ENCODE measurements at places on chromosomes 7 and 10.

DNA sequence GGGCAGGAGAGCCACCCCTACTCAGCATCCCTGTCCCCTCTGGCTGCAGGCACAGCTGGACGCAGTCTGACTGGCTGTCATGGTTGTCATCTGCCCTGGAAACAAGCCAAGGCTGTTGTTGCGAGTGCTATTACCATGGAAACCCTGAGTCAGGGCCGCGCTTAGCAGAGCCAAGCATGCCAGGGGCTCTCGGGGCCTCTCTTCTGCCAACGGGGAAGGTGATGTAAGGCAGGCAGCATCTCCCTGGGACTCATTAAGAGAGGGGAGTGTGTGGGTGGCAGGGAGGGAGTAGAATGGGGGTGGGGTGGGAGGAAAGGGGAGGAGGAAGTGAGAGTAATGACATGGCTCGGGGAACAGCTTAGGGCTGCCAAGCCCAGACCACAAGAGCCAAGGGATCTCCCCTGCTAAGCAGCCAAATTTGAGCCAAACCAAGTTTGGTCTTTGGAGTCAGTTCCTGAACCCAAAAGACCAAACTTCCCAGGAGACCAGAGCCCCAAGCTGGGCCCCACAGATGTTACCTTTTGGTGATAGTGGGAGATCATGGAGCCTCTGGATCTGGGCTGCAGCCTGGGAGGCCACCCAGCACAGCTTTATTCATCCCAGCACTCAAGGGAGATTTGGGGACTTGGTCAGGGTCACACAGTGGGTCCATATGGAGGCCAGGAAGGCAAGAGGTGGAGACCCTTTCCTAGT lies 67.6 kb downstream of the TMEM130 start:
- peak; percentile 98 for DNase-seq

DNA sequence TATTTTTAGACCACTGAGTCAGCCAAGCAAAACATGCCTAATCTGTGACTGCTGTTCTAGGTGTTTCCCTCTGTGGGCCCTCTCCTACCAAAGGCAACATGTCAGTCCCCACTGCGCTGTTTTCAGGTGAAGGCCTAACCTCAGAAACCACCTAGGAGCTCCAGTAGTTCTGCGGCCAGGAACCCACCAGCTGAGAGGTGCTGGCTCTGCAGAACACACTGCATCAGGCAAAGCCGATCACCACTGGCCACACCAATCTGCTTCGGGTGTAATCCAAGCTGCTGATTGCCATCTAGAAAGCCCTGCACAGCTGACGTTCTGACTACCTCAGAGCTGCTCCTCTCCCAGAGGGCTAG lies 14.9 kb downstream of the CAMK2G start:
- DNase-seq: no peak

- DNase-seq: no peak
Measured at GRCh38 chr7:966291-967069, 8.9 kb downstream of the COX19 start.

DNA sequence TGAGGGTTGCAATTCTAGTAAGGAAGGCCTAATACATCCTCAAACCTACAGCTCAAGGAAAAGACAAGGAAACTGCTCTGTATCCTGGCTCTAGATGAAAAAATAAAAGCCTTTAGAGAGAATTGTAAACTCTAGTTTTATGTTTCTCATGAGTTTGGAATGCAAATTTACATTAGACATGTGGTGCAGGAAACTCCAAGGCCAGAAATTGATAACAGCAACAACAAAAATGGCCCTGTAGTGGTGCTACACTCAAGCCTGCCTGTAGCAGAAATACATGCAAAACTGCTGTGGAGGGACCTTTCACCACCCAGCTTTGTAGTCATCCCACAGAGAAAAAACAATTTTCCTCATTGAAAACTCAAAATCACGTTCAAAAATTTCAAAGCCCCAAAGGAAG lies 546.7 kb upstream of the LRRN3 start:
- no peak for DNase-seq

GRCh38 chr10:116470768-116471415 lies 43.2 kb downstream of the PNLIPRP3 start:
- DNase-seq: peak; percentile 41

- no peak for DNase-seq
Measured at GRCh38 chr7:43612128-43612527, 29.2 kb downstream of the STK17A start.

GRCh38 chr7:4650433-4651047 lies 31.6 kb upstream of the FOXK1 start:
- no peak for DNase-seq

GRCh38 chr10:98460837-98461499 lies 14.2 kb upstream of the HPS1 start:
- peak; percentile 90 for DNase-seq

DNA sequence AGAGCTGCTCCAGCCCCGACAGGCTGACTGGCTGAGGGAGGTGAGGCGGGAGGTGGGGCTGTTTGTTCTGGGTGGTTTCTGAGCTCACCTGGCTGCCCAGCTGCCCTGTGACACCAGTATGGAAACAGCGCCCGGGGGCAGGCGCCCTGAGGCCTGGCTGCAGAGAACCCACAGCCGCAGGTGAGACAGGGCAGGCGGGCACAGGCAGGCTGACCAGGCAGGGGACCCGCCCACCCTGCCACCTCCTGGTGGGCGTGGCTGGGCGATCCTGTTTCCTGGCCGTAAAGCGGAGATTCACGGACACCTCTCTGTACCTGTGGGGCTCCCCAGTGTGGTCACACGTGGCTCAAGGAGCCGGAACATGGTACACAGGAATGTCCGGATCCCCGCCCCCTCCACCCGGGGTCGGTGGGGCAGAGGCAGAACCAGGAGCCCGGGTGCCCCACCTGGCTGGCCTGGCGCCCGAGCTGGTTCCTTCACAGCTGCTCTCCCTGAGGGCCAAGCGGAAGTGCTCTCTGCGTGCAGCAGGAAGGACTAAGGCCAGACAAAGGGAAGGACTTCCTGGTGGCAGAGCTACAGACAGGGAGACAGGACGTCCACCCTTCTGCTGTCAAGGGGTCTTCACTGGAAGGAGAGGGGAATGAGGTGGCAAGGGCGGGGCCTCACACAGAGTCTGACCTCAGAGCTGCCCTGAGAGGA lies 3.9 kb downstream of the MICALL2 start:
- DNase-seq: no peak

GRCh38 chr7:11410656-11411644 lies 421.0 kb downstream of the THSD7A start:
- no peak for DNase-seq

DNA sequence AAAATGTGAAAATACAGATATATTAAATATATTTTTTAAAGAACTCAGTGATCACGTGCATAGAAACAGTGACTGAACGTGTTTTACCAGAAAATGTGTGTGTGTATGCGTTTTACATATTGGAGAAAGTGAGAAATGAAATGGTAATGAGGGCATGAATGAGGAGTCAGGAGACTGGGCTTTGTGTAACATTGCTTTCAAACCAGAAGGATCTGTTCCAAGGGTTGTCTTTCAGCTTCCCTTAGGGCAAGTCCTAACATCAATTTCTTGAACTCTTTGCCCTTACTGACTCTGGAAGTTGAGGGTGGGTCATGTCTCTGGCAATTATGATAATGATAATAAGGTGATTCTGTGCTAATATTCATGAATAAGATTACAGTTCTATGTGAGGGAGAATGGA lies 557.3 kb downstream of the PHTF2 start:
- no peak for DNase-seq

DNA sequence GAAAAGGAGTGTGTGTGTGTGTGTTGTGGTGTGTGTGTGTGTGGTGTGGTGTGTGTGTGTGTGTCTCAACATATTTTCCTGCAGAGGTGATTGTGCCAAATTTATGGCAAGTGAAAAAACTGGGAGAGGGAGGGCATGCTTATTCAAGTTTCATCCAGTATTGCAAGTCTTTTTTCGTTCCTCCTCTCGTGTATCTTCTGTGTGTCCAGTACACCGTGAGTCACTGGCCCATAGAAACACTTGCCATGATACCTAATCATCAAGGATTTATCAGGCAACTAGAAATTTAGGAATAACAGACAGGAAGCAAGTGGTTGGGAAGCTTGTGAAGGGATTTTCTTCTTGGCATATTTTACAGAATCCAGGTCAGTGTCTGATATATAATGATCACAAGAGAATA lies 820.5 kb downstream of the GATA3 start:
- DNase-seq: no peak

DNA sequence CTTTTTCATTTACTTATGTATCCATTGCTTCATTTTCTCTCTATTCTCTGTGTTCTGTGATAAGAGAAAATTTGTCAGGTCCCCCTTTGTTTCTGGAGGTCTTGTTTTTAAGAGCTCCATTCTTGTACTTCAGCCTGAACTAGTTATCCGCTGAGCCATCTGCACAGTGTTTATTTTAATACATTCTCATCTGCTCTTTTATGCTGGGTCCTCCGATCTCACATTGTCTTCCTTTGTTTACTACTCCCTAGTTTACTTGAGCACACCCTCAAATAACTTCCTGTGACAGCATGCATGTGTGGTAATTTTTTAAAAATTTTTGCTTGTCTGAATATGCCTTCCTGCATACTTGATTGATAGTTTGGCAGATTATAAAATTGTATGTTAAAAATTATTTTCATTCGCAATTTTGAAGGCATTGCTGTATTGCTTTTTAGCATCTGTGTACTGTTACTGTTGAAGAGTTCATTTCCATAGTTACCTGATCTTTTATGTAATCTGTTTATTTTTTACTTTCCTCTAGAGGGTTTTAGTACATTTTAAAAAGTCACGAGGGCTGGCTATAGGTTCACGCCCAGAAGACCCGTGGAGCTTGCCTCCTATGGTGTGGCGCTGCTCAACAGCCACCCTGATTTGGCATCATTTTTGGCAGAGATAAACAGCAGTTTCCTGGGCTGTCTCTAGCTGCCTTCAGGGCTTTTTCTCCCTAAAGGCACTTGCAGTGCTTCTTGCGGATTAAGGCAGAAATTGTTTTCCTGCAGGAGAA lies 31.9 kb downstream of the RSBN1L start:
- peak; percentile 57 for DNase-seq

DNA sequence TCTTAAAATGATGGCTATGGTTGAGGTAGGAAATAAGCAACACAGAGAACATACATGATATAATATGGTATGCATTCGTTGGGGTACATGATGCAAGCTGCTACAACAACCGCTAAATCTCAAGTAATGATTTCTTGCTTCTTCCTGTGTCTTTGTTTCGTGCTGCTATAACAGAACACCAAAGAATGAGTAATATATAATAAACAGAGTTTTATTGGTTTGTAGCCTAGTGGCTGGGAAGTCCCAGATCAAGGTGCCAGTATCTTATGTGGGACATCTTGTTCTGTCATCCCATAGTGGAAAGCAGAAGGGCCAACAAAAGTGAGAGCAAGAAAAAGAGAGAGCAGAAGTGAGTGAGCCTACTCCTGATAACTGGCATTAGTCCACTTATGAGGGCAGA lies 689.7 kb downstream of the SUGCT start:
- no peak for DNase-seq

DNA sequence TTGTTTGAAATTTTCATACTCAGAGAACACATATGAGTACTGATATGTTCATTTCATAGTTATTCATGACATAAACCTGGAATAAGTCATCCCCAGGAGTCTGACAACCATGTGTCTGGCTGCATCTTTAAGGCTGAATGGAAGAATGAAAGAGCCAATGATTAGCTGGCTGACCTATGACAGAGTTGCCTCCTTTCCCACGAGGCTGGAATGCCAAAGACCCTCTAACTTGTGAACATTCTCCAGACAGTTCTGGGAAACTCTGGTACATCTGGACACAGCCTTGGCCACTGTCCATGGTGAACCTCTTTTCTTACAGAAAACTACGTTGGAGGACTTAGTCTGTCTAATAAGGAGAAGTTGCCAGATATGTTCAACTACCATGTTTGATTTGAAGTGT lies 380.8 kb upstream of the MKI67 start:
- no peak for DNase-seq

DNA sequence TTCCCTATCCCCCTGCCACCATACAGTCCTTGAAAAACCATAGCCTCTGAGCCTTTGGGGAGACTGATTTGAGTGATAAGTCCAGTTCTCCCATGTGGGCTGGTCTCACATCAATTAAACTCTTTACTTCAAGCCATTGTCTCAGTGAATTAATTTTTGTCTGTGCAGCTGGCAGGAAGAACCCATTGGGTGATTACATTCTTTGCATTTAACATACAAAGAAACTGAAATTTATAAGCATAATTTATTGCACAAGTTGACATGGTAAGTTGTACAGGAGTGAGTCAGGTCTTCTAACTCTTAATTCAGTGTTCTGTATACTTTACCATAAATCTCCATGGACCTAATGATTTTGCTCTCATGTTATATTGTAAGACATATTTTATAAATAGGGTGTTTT lies 1613.0 kb upstream of the LRRTM3 start:
- no peak for DNase-seq

GRCh38 chr10:29820890-29821461 lies 186.2 kb upstream of the SVIL start:
- no peak for DNase-seq

GRCh38 chr10:4333459-4333894 lies 492.5 kb upstream of the AKR1E2 start:
- DNase-seq: no peak

DNA sequence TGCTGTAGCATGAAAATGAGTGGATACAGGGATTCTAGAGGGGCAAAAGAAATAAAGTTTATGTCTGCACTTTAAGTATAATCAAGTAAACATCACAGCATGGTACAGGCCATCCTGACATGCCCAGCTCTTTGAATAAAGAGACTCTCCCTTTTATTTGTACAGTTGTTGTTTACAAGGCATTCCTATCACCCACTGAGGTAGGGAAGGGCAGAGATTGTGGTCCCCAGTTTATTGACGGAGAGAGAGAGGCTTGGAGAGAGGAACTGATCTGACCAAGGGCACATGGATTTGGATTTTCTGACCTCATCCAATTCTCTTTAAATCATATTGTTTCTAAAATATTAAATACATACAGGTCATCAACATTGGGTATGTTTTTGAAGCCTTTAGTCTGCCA lies 53.9 kb downstream of the TACC2 start:
- DNase-seq: no peak

DNA sequence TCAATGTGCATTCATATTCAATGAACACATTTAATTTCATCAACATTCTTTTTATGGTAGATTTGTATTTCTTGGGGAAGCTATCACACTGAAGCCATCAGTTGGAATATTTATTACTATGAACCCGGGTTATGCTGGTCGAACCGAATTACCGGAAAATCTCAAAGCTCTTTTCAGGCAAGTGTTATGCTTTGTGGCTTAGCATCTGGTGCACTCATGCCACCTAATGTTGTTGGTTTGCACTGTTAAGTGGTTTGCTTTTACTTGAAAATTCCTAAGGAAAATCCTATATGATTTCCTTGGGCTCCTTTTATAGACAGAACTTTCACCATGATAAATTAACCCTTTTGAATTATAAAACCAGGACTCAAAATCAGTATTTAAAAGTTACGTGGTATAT lies 147.9 kb downstream of the DNAH11 start:
- no peak for DNase-seq

- no peak for DNase-seq
Measured at GRCh38 chr10:48671914-48672595, 12.6 kb upstream of the WDFY4 start.

GRCh38 chr10:71547312-71547711 lies 150.6 kb downstream of the CDH23 start:
- DNase-seq: no peak

DNA sequence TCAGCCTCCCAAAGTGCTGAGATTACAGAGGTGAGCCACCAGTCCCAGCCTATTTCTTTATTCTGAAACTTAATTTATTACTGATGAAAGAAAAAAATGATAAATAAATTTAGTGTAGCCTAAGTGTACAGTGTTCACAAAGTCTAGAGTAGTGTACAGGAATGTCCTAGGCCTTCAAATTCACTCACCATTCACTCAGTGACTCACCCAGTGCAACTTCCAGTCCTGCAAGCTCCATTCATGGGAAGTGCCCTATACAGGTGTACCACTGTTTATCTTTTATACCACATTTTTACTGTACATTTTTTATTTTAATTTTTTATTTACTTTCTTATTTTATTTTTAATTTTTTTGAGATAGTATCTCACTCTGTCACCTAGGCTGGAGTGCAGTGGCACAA lies 12.2 kb downstream of the MRLN start:
- no peak for DNase-seq
